ENCODE measurements at places on chromosomes 11 and 22. TPM values are rescaled to one million over a fixed set of nuclear protein-coding genes. Genes with fewer than 3 reads are reported as not detected.

- H3K4me3 ChIP-seq: no peak overlapping the region
- H3K27ac ChIP-seq: no peak overlapping the region
- no peak for DNase-seq
- H3K36me3 ChIP-seq: peaks cover 10% of the 10 kb centered on the region
- H3K27me3 ChIP-seq: peaks cover 1% of the 10 kb centered on the region
These were observed 13.6 kb downstream of the RIBC2 start for GRCh38 chr22:45427114-45427513.

DNA sequence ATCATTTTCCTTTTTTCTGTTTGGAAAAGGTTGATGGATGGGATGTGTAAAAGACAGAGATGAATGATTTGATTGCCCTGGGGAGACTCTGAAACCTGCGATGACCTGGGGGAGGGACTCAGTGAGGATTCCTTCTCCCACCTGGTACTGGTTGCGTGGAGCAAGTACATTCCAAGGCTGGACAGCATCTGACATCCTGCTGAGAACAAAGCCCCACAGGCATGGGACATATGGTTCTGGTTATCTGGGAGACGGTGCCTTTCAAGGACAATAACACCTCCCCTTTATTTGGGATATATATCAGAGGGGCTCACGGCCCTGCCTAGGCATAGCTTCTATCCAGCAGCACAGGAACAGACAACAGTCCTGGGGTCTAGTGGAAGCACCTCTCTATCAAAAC is 527.8 kb downstream of the METTL15 start:
- no peaks in the 10 kb centered on the region for H3K27me3 ChIP-seq
- DNase-seq: no peak
- H3K4me1 ChIP-seq: no peaks in the 10 kb centered on the region
- no peak overlapping the region for H3K4me3 ChIP-seq
- no peaks in the 10 kb centered on the region for H3K36me3 ChIP-seq
- H3K27ac ChIP-seq: no peak overlapping the region

- peaks cover 8% of the 10 kb centered on the region for H3K27me3 ChIP-seq
- no peaks in the 10 kb centered on the region for H3K36me3 ChIP-seq
- no peak overlapping the region for H3K27ac ChIP-seq
- no peak for DNase-seq
- H3K4me1 ChIP-seq: no peaks in the 10 kb centered on the region
These were observed 23.4 kb upstream of the RIC3 start for GRCh38 chr11:8192016-8192895.

DNA sequence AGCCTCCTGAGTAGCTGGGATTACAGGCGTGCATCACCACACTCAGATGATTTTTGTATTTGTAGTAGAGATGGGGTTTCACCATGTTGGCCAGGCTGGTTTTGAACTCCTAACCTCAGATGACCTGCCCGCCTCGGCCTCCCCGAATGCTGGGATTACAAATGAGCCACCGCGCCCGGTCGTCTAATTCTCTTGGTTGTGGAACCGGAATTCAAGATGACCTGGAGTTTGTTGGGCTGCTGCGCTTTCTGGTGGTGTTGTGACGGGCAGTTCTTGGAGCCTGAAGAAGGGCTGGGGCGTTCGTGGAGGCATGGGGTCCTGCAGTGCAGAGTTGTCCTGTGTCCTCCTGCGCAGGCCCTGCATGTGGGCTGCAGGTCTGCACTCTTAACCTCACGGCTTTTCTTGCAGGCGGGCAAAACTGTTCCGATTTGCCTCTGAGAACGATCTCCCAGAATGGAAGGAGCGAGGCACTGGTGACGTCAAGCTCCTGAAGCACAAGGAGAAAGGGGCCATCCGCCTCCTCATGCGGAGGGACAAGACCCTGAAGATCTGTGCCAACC is 4.9 kb upstream of the TRMT2A start:
- H3K4me1 ChIP-seq: peaks cover 16% of the 10 kb centered on the region
- no peak for DNase-seq
- H3K27ac ChIP-seq: no peak overlapping the region
- peak overlapping the region; percentile 37 for H3K4me3 ChIP-seq
- H3K36me3 ChIP-seq: peaks cover 52% of the 10 kb centered on the region

GRCh38 chr22:44164031-44164430 is 16.7 kb upstream of the PARVG start:
- H3K4me1 ChIP-seq: no peaks in the 10 kb centered on the region
- no peak overlapping the region for H3K27ac ChIP-seq
- DNase-seq: no peak
- H3K4me3 ChIP-seq: no peak overlapping the region
- peaks cover under 1% of the 10 kb centered on the region for H3K36me3 ChIP-seq

GRCh38 chr11:11387622-11388305 is 34.7 kb upstream of the CSNK2A3 start:
- H3K36me3 ChIP-seq: no peaks in the 10 kb centered on the region
- no peak overlapping the region for H3K4me3 ChIP-seq
- H3K27ac ChIP-seq: no peak overlapping the region
- DNase-seq: no peak
- H3K27me3 ChIP-seq: peaks cover 2% of the 10 kb centered on the region

GRCh38 chr11:9301720-9302119 is 12.7 kb downstream of the TMEM41B start:
- no peak overlapping the region for H3K27ac ChIP-seq
- no peak overlapping the region for H3K4me3 ChIP-seq
- H3K27me3 ChIP-seq: no peaks in the 10 kb centered on the region

GRCh38 chr11:77515483-77515882 is 41.6 kb upstream of the PAK1 start:
- no peak overlapping the region for H3K27ac ChIP-seq
- no peak for DNase-seq
- H3K36me3 ChIP-seq: no peaks in the 10 kb centered on the region
- no peaks in the 10 kb centered on the region for H3K4me1 ChIP-seq
- no peak overlapping the region for H3K4me3 ChIP-seq

DNA sequence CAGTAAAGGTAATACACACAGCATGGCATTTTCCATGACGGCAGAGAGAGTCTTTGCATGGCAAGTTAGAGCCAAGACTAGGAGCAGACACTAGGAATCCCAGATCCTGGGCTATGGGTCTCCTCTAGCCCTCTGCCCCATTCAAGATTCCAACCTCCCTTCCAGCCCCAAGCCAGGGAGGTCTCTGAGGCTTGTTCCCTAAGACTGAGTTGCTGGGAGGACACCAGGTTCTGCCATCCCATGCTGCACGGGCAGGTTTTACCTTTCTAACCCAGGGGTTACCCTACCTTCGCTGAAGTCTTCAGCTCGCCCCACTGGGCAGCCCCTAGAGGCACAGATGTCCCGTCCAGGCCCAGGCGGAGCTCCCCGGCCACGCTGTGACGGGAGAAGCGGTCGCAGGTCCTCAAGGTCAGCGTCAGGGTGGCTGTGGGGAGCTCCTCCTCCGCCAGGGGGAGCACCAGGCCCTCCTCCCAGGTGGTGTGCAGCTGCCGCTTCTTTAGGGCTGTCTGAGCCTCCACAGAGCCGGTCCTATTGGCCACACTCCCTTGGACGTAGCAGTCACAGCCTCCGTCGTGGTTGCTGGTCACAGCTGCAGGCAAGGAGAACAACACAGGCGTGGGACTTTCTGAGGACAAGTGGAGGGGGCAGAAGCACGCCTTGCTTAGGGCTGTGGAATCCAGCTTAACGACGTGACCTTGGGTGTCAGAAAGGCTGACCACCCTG is 33.8 kb downstream of the SYT13 start:
- no peak for DNase-seq
- H3K4me3 ChIP-seq: no peak overlapping the region
- H3K36me3 ChIP-seq: no peaks in the 10 kb centered on the region

GRCh38 chr11:27411328-27411727 is 48.3 kb upstream of the CCDC34 start:
- peaks cover 2% of the 10 kb centered on the region for H3K27me3 ChIP-seq
- DNase-seq: no peak
- no peak overlapping the region for H3K27ac ChIP-seq
- no peaks in the 10 kb centered on the region for H3K36me3 ChIP-seq

GRCh38 chr11:107785401-107785800 is 73.2 kb downstream of the SLC35F2 start:
- H3K36me3 ChIP-seq: no peaks in the 10 kb centered on the region
- H3K4me1 ChIP-seq: peaks cover 10% of the 10 kb centered on the region
- H3K4me3 ChIP-seq: no peak overlapping the region
- no peak overlapping the region for H3K27ac ChIP-seq
- no peak for DNase-seq

DNA sequence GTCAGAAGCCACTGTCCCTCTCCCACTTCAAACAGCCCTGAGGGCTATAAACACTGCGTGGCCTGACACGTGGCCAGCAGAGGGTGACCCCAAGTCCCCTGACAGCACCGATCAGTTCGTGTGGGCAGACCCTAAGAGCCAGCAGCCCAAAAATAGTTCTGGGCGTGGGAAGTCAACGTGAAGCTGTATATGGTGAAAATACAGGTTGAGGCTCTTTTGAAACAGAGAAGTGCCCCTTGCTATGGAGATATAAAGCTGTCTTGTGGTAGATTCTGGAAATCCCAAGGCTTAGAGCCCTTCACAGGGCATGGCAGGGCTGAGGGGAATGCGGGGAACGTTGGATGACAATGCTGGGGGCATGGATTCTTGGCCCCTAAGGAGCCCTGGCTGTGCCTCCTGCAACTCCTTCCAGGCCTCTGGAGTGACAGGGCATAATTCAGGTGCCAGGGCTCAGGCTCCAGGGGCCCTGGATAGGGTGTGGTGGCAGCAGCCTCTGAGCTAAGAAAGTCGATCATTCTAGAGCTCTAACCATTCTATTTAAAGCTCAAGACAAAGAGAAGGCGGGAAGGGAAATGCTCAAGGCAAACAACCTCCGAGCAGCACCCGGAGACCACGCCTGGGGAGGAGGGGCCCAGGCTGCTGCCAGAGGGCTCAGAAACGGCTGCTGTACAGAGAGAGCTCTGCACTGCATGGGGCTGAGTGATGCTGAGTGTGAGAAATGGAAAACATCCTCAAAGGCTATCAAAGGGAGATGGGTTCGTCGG is 60.4 kb upstream of the CD5 start:
- H3K27ac ChIP-seq: peak overlapping the region; percentile 91
- peaks cover 28% of the 10 kb centered on the region for H3K36me3 ChIP-seq
- H3K4me3 ChIP-seq: peak overlapping the region; percentile 72
- H3K4me1 ChIP-seq: peaks cover 55% of the 10 kb centered on the region

- no peak overlapping the region for H3K4me3 ChIP-seq
- peaks cover 41% of the 10 kb centered on the region for H3K36me3 ChIP-seq
- peak overlapping the region; percentile 73 for H3K27ac ChIP-seq
These were observed 275.3 kb downstream of the ETS1 start for GRCh38 chr11:128311742-128312719.

DNA sequence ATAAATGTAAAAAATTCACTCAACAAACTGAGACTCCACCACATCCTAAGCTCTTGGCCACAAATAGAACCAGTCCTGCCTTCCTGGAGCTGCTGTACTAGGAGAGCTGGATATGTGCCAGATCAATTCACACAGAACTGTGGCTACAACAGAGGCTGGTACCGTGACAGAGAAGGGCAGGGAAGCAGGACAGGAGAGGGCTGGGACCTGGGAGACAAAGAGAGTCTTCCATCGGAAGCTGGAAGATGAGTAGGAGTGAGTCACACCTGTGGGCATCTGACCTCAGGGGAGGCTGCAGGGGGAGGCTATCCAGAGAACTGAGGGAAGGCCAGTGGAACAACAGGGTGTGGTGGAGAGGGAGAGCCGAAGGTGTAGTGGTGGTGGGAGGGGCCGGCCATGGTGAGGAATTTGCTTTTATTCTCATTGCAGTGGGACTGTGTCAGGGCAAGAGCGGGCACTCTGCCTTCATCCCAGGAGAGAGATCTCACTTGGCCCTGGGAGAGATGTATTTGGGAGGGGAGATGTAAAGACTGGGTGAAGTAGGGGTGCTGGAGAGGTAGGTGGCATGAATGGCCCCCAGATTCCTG is 1.9 kb upstream of the LTBP3 start:
- peak overlapping the region; percentile 64 for H3K27ac ChIP-seq
- no peak for DNase-seq
- H3K27me3 ChIP-seq: no peaks in the 10 kb centered on the region
- peaks cover 2% of the 10 kb centered on the region for H3K36me3 ChIP-seq
- H3K4me1 ChIP-seq: peaks cover 53% of the 10 kb centered on the region

APOL3 gene
- total RNA-seq: 52.4 TPM

APOL1 gene
- total RNA-seq: 36.7 TPM

ATP5MG gene
- total RNA-seq: 205 TPM

CABP7 gene
- not detected for total RNA-seq

OR2AT4 gene
- total RNA-seq: not detected

ROM1 gene
- total RNA-seq: 3.2 TPM

MRGPRX3 gene
- not detected for total RNA-seq

SAA1 gene
- not detected for total RNA-seq

ALX4 gene
- total RNA-seq: not detected

Data from activated T-helper 1 cell treated with anti-CD3 and anti-CD28 coated beads, Interleukin-12 subunit alpha, Interleukin-12 subunit beta, Interleukin-2, Interleukin-4 antibody, amounts not matched to agents 30 ng/mL and 10 ng/mL and 1 ng/mL, durations not matched to agents 14 hours and 24 hours and 36 hours (primary cell).